ENCODE measurements at places on chromosomes 4 and X.

DNA sequence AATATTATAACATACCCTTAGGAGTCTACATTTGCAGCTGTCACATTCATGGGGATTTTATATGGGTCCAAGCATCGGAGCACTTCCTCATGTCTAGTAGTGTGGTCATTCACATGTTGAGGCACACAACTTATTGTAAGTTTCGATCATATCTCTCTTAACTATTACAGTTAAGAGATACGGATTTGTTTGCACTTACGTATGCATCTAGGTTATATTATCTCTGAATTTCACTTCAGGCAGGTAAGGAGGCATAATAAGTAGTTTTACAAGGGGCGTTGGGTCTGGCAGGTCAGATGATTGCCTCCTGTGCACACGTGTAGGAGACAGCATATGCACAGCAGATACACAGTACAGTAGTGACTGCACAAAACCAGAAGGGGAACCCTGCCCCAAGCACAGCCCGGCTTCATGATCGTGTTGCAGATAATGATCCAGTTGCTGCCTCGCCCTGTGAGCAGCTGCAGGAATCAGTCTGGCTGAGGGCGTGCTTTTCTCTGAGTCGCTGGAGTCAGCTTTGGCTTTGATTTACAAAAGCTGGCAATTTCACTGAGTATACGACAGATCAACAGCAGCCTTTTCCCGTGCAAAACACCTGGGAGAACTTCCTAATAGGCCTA, 302.9 kb upstream of the GATB start:
- peak; percentile 53 for DNase-seq

- peak; percentile 71 for DNase-seq
Measured at GRCh38 chr4:88697588-88698329, at the start of gene NAP1L5. TSS of gene NAP1L5 (minus strand) at chr4:88697829. CDS start at chr4:88697754, 75 bp downstream.

GRCh38 chr4:113945906-113946305, 33.5 kb downstream of the ARSJ start:
- no peak for DNase-seq

DNA sequence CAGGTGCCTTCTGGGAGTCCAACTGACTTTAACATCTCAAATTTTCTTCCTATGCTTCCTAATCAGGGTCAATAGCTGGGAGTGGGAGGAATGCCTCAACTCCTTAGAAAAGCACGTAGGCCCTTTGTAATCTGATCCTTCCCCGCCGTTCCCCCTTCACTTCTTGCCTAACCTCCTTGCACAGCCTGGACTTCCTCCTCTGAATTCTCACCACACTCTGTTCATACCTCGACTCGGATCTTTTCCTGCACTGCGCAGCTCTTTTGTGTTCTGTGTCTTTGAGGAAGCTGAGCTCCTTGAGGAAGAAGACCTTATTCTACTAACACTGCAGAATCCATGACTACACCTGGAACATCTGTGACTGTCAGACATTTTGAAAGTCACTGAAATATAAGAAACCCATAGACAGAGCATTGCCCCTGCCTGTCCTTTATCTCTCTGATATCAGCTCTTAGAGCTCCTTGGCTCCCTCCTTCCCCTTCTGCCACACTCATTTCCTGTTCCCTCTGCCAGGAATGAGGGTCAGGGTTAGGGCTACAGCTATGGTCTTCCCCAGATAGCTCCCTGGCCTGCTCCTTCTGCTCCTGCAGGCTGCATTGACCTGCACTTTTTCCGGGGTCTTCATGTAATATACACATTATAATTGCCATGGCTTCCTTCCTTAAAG, 140.2 kb upstream of the LDB2 start:
- no peak for DNase-seq

- no peak for DNase-seq
Measured at GRCh38 chr4:54317690-54318089, 88.6 kb downstream of the PDGFRA start.

DNA sequence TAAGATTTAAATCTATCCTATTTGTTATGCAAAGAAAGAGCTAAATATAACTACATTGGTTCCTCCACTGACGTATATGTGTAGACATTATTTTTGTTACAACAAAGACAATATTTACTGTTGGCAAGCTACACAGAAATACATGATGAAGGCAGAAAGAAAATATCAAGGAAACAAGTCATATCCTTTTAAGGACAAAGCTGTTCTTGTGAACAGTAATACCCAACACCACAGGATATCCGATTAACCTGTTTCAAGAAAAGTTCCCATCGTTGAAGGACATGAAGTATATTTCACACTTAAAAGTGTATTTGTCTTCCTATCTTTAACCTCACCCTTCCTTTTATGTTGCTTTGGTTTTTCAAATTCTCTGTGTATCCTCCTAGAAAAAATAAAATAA, 235.8 kb upstream of the AADAT start:
- no peak for DNase-seq

GRCh38 chrX:48751343-48751742, 10.2 kb upstream of the GLOD5 start:
- DNase-seq: peak; percentile 60

DNA sequence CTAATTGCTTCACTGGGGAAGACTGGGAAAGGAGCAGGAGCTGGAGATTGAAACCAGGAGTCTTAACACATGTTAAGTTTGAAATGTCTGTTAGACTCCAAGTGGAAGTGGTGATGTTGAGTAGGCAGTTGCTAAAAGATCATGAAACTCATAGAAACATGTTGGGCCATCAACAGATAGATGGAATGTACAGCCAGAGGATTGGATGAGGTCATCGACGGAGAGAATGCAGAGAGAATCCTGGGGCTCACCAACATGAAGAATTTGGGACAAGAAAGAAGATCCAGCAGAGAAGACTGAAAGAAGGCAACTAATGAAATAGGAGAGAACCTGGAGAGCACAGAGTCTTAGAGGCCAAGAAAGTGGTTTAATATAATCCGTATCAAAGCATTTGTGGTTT, 19.4 kb upstream of the TSPAN5 start:
- no peak for DNase-seq

DNA sequence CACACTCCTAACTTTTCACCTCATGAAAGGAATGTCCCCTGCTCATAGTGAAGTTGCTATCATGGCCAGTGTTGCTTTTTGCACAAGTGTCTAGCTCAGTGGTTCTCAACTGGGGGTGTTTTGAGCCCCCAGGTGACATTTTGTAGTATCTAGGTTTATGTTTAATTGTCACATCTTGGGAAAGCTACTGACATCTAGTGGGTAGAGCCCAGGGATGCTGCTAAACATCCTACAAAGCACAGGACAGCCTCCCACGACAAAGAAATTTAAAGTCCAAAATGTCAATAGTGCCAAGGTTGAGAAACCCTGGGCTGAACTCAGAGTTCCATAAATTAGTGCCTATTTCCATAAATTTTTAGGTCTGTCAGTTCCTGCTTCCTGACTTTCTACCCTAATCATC, 70.7 kb upstream of the HCCS start:
- DNase-seq: no peak

- no peak for DNase-seq
Measured at GRCh38 chr4:145907390-145907789, 31.2 kb downstream of the ZNF827 start.

GRCh38 chr4:26020881-26021280, 106.9 kb downstream of the SMIM20 start:
- no peak for DNase-seq

- DNase-seq: no peak
Measured at GRCh38 chrX:133913009-133913408, 72.4 kb downstream of the GPC3 start.

- no peak for DNase-seq
Measured at GRCh38 chr4:97778174-97778573, 365.1 kb downstream of the STPG2 start.

GRCh38 chrX:39416547-39417260, 615.4 kb downstream of the MID1IP1 start:
- DNase-seq: no peak

DNA sequence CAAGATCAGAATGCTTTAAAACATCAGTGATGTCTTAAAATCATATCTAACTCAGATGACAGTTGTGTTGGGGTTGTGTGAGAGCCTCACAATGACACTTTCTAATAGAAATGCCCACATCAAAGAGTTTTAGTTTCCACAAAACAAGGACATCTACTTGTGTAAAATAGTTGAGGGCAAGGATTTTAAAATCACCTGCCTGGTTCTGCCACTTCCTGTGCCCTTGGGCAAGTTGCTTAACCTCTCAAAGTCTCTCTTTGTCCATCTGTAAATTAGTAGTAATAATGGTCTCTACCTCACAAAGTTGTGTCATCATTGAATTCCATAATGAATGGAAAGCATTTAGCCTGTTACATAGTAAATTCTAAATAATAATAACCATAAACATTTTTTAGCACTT, 41.9 kb upstream of the RELL1 start:
- DNase-seq: no peak
